AG04450 (cell line): ENCODE measurements at places on chromosomes 13 and 19. TPM values are rescaled to one million over a fixed set of nuclear protein-coding genes. Genes with fewer than 3 reads are reported as not detected.

KLK10 gene
- not detected in 2 replicates for polyA plus RNA-seq

MAP2K7 gene
- 5.6 and 6.2 TPM in 2 replicates for polyA plus RNA-seq

SHKBP1 gene
- polyA plus RNA-seq = 42.5 and 62.7 TPM in 2 replicates

CPB2 gene
- polyA plus RNA-seq = not detected in 2 replicates

KLF1 gene
- not detected in 2 replicates for polyA plus RNA-seq

LILRA1 gene
- not detected in 2 replicates for polyA plus RNA-seq

LSM7 gene
- 137 and 192 TPM in 2 replicates for polyA plus RNA-seq

NDUFA13 gene
- 388 and 454 TPM in 2 replicates for polyA plus RNA-seq

GFY gene
- not detected in 2 replicates for polyA plus RNA-seq

TINCR gene
- 0.04 TPM in 1 of 2 replicates, not detected in the other for polyA plus RNA-seq

KLHL1 gene
- not detected in 2 replicates for polyA plus RNA-seq

KLK3 gene
- polyA plus RNA-seq = not detected in 2 replicates

N4BP2L1 gene
- polyA plus RNA-seq = 0.88 and 1.8 TPM in 2 replicates

FPR1 gene
- polyA plus RNA-seq = not detected in 2 replicates

EEF1AKMT1 gene
- polyA plus RNA-seq = 14.7 and 19.5 TPM in 2 replicates

ZNF260 gene
- polyA plus RNA-seq = 10.5 and 14.7 TPM in 2 replicates

SLC10A2 gene
- not detected in 2 replicates for polyA plus RNA-seq

NLRP11 gene
- polyA plus RNA-seq = not detected in 2 replicates

ZNF560 gene
- 1.9 and 2.1 TPM in 2 replicates for polyA plus RNA-seq

IGSF23 gene
- polyA plus RNA-seq = 0.27 and 0.37 TPM in 2 replicates
